ENCODE measurements at places on chromosomes 12 and 14.

DNA sequence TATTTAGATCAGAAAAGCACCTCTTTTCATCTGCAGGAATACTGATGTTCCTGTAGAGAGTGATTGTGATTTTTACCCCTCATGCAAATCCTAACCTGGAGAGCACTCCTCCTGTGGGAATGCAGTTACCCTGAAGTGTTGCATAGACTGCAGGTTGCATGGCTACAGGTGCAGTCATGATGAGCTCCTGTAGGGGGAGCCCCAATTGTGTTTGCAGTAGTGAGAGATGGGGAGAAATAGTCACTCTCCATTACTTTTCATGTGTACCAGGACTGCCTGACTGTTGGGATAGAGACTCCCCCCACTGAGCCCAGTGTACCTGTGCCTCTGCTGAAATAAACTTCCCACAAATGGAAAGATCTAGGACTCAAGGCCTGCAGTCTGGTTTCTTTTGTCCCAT lies 1086.5 kb downstream of the SLC6A15 start:
- DNase-seq, result peak; percentile 11

- DNase-seq, result no peak
These were observed 256.1 kb downstream of the APAF1 start for GRCh38 chr12:98901189-98901588.

GRCh38 chr12:38872561-38872960 lies 32.8 kb downstream of the CPNE8 start:
- no peak for DNase-seq

DNA sequence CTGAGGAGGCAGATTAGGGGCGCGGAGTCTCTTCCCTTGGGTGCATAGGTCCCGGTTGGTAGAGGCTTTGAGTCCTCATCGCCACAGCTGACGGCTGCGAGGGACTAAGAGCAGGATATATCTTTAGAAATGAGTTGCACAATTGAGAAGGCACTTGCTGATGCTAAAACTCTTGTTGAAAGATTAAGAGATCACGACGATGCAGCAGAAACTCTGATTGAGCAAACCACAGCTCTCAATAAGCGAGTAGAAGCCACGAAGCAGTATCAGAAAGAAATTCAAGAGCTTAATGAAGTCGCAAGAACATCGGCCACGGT lies 22.1 kb downstream of the SPATS2 start:
- DNase-seq, result no peak

GRCh38 chr12:132429602-132429945 lies 60.4 kb upstream of the FBRSL1 start:
- no peak for DNase-seq

All from stimulated activated CD4-positive, alpha-beta T cell treated with anti-CD3 and anti-CD28 coated beads, Interleukin-12 subunit alpha, Interleukin-12 subunit beta, amount 100 ng/mL, for 4 hours (primary cell).